ENCODE measurements at places on chromosomes 12 and 14. TPM values are rescaled to one million over a fixed set of nuclear protein-coding genes. Genes with fewer than 3 reads are reported as not detected.

Gene PRR4
- 0.28 TPM for total RNA-seq

Gene CLEC4D
- total RNA-seq = not detected

Gene TSPAN19
- total RNA-seq = not detected

Gene SELPLG
- total RNA-seq = not detected

Gene SLC2A13
- 3.5 TPM for total RNA-seq

Gene TDRD9
- total RNA-seq = 0.03 TPM

Gene CREBL2
- 12.2 TPM for total RNA-seq

Gene MOAP1
- total RNA-seq = 18.2 TPM

Gene KSR2
- 0.08 TPM for total RNA-seq

Gene PALS1
- total RNA-seq = 4.7 TPM

Gene KRT85
- total RNA-seq = not detected

Gene NOXRED1
- total RNA-seq = not detected

Data from HT-29 (cell line).